ENCODE measurements at places on chromosomes 4 and X. TPM values are rescaled to one million over a fixed set of nuclear protein-coding genes. Genes with fewer than 3 reads are reported as not detected.
A peak's percentile ranks its signal among the peaks of the same experiment; 100 is the strongest.

- no peak for DNase-seq
Measured at GRCh38 chr4:106032851-106033286, 137.6 kb downstream of the NPNT start.

GRCh38 chr4:84479663-84480062 lies 19.4 kb downstream of the NKX6-1 start:
- no peak for DNase-seq

- peak; percentile 73 for DNase-seq
Measured at GRCh38 chr4:185774845-185775680, 36.9 kb downstream of the SORBS2 start.

GRCh38 chr4:143531380-143531779 lies 17.9 kb downstream of the SMARCA5 start:
- no peak for DNase-seq

GRCh38 chr4:14679906-14680305 lies 322.4 kb upstream of the CPEB2 start:
- DNase-seq, result no peak

DNA sequence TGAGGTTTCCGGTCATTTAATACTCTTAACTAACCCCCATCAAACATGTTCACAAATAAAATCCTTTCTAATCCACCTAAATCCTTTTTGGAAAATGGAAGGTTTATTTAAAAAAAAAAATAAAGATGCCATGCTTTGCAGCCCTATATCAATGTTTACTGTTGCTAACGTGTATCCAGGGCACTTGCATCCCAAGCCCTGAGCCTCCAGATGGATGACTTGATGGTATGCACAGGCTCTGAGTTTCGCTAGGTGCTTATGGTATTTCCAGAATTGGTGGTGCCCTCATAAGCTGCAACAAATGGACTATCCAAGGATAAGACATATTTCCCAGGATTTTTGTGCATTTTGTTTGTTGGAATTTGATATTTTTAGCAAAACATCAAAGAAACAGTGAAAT lies 257.7 kb downstream of the PRDM5 start:
- DNase-seq, result no peak

- no peak for DNase-seq
Measured at GRCh38 chr4:1176398-1177273, 4.3 kb upstream of the SPON2 start.

DNA sequence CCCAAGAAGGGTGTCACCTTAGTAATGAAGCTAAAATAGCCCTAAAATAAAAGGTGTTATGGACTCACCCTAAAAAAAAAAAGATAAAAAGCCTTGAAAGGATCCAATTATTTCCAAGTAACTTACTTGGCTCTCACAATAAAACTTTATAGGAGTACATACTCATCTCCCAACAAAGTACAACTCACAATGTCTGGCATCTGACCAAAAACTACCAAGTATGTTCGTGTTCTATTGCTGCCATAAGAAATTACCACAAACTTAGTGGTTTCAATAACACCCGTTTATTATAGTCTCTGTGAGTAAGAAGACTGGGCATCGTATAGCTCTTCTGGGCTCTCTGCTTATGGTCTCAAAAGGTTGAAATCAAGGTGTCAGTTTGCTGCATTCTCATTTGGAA lies 51.0 kb downstream of the BEX1 start:
- DNase-seq, result no peak

DNA sequence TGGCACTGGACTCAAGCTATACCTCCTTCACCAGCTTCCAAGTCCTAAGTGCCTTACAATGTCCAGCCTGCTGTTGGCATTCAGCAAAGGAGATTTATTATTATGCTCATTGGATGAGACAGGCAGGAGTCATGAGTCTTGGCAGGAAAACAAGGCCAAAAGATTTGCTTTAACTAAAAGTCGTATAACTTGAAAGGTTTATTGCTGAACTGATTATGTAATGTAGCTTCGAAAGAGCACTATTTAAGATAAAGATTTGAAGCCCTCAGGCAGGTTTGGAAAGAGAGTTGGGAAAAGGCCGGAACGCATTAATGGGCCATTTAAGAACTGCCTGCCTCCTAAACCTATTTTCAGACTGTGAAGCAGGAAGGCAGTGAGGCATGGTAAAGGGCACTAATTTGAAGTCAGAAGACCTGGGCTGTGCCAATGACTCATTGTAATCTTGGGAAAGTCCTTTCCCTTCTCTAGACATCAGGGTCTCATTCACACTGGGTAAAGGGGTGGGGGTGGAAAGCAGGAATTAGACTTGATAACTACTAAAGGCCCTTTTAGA lies 280.5 kb upstream of the EDA2R start:
- no peak for DNase-seq

DNA sequence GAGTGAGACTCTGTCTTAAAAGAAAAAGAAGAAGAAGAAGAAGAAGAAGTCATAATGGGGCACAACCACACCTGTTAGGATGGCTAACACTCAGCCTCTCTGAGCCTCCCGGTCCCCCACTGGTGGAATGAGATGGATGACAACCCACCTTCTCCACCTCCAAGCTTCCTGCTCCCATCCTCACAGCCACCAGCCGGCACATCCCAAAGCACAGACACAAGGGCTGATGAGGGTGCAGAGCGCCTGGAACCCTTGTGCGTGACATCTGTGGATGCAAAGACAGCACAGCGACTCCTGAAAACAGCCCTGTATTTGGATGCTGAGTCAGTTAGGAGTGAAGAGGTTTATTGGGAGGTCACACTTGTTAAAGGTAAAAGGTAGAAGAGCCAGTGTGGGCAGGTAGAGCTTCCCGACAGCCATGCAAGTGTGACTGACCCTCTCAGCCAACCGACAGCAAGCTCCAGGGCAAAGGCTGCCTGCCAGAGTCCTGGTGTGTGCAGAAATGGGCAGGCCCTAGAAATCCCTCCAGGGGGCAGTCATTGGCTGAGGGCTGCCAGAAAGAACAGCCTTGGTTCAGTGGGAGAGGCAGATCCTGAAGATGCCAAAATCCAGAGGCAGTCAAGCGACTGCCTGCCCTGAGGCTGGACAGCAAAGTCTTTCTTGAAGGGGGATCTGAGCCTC lies 26.6 kb upstream of the MAN2B2 start:
- DNase-seq, result no peak

GRCh38 chr4:100289530-100289888 lies 99.2 kb upstream of the DDIT4L start:
- no peak for DNase-seq

DNA sequence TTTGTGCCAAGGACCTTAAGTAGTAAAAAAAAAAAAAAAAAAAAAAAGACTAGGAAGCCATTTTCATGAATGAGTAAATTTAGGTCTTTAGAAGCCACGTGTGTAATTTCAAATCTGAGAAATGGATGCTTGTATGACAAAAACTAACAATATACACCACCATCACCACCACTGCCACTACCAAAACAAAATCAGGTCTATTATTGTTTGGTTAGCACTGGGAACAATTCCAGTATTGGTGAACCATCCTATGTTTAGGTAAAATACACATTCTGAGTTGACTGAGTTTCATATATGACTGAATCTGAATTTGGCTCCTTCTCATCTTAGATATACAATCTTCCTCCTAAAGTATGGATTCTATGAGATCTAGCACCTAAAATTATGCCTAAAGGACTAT lies 8.8 kb upstream of the TMSB4X start:
- DNase-seq, result no peak

- no peak for DNase-seq
Measured at GRCh38 chrX:22674932-22675331, 324.8 kb upstream of the DDX53 start.

DNA sequence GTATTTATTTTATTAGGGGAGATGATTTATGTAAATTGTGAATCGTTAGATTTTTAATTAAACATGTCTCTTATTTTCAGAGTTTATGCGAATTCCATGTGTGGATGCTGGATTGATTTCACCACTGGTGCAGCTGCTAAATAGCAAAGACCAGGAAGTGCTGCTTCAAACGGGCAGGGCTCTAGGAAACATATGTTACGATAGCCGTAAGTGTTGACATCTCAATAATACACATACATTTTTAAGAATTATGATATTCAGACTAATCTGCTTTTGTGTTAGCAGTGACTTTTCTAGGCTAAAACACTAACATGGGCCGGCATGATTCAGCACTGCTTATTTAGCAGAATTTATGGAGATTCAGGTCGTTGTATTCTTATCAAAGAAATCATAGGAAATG lies 91.2 kb downstream of the RAP1GDS1 start:
- no peak for DNase-seq

DNA sequence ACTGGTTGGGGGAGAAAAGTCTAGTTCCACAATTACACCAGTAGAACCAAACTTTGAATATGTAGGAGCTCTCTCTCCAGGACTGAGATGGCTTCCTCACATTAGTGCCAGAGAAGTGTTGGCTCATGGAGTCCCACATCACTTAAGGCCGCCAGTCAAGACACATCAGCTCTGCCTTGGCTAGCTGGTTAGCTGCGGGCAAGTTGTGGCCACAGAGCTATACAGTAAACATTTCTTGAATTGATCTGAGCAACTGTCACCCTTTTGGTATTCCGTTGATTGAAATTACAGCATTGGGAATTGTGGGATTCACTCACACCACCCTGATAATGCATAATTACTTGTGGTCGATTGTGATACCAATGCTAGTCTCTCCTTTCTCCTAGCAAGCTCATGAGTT lies 76.2 kb downstream of the LNX1 start:
- DNase-seq, result no peak

DNA sequence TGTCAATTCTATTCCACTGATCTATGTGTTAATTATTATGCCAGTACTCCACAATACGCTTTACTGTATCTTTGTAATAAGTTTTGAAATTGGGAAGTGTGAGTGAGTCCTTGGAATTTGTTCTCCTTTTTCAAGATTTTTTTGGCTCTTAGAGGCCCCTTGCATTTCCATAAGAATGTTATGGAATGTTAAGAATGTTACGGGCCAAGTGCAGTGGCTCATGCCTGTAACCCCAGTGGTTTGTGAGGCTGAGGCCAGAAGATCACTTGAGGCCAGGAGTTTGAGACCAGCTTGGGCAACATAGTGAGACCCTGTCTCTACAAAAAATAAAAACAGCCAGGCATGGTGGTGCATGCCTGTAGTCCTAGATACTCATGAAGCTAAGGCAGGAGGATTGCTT lies 167.6 kb upstream of the CXorf66 start:
- no peak for DNase-seq

DNA sequence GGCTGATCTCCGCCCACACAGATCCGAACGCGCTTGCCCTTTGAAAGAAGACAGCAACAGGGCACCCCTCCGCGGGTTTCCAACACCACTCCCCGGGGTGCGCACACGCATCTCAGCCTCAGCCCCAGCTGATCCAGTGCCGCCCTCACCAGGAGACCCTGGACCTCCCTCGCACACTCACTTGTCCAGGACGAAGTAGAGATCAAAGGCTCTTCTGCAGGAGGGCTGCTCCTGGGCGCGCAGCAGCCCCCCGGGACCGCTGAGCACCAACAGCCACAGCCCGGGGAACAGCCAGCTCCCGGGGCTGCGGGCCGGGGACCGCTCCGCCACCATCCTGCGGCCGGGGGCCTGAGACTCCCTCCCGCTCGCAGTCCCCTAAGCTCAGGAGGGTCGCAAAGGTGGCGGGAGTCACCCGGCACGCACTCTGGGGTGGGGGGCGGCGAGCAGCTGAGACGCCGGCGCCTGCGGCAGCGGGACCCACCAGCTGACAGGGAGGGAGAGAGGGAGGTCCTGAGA lies 743 bp downstream of the ANTXR2 start:
- DNase-seq, result peak; percentile 74

DNA sequence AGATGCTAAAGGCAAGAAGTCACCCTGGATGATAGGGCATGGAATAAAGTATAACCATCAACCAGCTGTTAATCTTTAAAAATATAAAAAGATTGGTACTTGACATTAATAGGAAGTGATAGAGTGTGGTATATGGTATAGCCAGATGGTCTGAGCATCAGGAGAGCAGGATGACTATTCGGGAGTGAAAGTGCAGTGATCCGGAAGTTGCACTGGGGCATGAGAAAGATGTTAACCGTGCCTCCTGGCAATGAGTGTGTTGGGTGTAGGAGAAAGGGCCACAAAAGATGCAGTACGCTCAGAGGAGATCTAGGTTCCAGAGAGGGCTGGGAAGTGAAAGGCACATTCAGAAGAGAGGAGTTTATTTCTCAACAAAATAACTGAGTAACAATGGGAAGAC lies 65.0 kb downstream of the TSPAN7 start:
- DNase-seq, result no peak

GRCh38 chr4:124321364-124321763 lies 391.2 kb downstream of the ANKRD50 start:
- no peak for DNase-seq

- DNase-seq, result no peak
Measured at GRCh38 chr4:98237204-98237603, 24.0 kb upstream of the RAP1GDS1 start.

DNA sequence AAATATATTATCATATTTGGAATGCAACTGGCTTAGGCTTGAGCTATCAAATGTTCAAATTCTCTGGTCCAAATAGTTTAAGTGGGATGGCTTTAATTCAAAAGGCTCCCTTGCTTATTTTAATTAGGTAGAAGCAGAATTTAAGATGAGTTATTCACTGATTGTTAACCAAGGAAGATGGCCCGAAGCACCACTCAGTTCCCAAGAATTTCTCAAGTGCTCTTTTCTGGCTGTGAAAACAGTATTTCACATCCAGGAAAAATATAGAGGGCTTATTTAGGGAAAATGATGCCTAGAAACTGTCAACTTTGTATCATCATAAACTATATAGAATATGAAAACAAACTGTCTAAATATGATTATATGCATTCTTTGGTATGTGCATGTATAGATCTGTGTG lies 246.5 kb upstream of the SFRP2 start:
- no peak for DNase-seq

DNA sequence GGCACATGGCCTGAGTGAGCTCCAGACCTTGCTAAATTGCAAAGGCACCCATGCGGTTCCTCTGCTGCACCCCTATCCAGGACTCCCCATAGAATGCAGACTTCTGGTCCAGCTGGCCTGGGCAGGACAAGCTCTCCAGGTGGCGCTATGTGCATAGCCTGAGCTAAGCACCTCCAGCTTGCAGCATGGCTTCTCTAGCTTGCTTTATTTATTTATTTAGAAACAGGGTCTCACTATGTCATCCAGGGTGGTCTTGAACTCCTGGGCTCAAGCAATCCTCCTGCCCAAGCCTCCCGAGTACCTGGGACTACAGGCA lies 5.5 kb upstream of the WFS1 start:
- DNase-seq, result no peak

DNA sequence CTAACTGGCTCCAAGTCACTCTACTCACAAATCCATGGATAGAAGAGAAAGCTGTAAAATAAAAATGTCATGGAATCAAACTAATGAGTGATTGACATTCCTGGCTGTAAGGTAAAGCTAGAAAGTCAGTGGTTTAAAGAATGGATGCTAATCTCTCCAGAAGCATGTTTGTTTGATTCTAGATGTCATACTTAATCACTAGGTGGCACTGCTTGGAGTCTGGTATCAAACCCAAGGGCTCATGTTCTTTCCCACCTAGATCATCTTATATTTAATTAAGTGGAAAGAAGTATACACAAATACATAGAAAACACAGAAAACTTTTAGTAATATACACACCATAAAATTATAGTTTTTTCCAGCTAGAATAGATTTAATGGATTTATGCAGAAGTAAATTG lies 2666.6 kb downstream of the PCDH7 start:
- DNase-seq, result no peak

- no peak for DNase-seq
Measured at GRCh38 chr4:37999000-37999716, 39.0 kb downstream of the PTTG2 start.

The EDNRA gene
- total RNA-seq, result 28.3 TPM

The SYTL4 gene
- total RNA-seq, result 16.4 TPM

The SPP1 gene
- 45.4 TPM for total RNA-seq

The HTN3 gene
- total RNA-seq, result not detected

The RBM3 gene
- 170 TPM for total RNA-seq

The ANXA3 gene
- total RNA-seq, result 182 TPM

The CSAG3 gene
- total RNA-seq, result not detected

The ZNF157 gene
- total RNA-seq, result 0.23 TPM
